Inflammatory macrophage (primary cell): ENCODE measurements at places on chromosomes 5 and 9.
A peak's percentile ranks its signal among the peaks of the same experiment; 100 is the strongest.

- no peak for DNase-seq
Observed at GRCh38 chr5:936149-937144, 43.8 kb downstream of the TRIP13 start.

DNA sequence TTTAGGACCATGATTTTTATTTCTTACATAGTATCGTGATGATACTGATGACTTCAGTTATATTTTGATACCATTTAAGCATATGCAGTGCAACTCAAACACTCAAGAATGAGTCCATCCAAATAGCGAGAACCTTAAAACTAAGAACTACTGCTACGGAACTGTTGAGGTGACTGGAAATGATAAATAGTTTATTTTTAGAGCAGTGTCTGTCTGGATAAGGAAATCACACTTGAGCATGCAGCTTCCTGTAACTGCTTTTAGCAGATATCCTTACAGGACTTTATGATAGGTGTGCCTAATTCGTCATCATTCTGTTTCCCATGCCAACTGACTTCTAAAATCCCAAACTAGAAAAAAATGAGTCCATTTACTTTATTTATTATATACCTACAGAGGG lies 85.5 kb downstream of the ADGRV1 start:
- no peak for DNase-seq

DNA sequence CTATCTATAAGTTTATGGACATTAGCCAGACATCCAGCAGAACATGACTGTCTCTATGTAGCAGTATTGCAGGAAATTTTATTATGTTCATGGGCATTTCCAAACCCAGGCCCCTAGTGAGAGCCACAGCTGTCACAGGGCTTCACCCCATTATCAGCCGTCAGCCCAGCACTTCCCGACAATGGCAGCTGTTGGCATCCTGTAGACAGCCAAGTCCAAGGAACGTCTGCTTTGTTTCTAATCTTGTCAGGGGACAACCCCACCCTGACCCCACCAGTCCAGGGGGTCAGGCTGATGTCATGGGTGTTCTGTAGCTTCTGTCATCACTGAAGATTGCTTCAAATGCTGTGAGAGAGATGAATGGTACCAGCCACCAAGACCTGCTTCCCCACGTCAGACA lies 565.3 kb upstream of the BRINP1 start:
- DNase-seq, result no peak

DNA sequence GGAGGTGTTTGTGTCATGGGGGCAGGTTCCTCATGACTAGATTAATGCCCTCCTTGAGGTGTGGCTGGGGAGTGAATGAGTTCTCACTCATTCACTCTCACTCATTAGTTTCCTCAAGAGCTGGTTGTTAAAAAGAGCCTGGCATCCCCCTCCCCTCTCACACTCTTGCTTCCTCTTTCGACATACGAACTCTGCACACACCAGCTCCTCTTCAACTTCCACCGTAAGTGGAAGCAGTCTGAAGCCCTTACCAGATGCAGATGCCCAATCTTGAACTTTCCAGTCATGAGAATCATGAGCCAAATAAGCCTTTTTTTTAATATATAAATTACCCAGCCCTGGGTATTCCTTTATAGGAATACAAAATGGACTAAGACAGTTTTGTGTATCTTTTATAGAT lies 82.5 kb downstream of the SPRY4 start:
- DNase-seq, result no peak

DNA sequence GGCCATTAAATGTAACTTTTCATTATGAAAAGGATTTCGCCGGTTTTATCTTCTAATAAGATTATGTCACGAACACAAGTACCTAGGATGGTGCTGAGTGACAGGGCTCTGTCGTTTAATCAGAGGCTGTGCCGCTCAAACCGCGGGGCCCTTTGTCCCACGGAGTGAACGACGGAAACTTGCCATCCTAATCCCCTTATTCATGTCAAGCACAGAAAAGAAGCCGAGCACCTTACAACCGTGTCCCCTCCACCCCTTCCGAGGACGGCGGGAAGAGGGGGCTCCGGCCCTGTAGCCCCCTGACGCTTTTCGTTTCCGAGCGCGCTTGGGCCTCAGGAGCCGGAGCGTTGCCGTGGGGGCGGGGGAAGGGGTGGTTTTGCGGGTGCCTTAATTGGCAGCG lies 11.2 kb downstream of the LMX1B start:
- DNase-seq, result no peak

GRCh38 chr5:103472265-103472664 lies 90.3 kb downstream of the NUDT12 start:
- DNase-seq, result no peak

DNA sequence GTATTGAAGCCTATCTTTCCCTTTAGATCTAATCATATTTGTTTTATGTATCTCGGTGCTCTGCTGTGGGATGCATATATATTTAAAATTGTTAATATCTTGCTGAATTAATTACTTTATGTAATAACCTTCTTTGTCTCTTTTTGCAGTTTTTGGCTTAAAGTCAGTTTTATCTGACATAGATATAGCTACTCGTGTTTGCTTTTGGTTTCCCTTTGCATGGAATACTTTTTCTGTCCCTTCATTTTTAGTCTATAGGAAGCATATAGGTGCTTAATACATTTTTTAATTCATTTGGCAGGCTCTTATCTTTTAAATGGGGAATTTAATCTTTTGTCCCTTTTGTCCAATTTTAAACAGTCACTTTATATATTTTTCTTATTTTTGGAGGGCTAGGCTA lies 360.6 kb upstream of the PRR16 start:
- no peak for DNase-seq

GRCh38 chr9:126591083-126591482 lies 22.6 kb upstream of the LMX1B start:
- DNase-seq, result no peak

GRCh38 chr9:110580850-110581249 lies 1.3 kb upstream of the SVEP1 start:
- DNase-seq, result no peak

DNA sequence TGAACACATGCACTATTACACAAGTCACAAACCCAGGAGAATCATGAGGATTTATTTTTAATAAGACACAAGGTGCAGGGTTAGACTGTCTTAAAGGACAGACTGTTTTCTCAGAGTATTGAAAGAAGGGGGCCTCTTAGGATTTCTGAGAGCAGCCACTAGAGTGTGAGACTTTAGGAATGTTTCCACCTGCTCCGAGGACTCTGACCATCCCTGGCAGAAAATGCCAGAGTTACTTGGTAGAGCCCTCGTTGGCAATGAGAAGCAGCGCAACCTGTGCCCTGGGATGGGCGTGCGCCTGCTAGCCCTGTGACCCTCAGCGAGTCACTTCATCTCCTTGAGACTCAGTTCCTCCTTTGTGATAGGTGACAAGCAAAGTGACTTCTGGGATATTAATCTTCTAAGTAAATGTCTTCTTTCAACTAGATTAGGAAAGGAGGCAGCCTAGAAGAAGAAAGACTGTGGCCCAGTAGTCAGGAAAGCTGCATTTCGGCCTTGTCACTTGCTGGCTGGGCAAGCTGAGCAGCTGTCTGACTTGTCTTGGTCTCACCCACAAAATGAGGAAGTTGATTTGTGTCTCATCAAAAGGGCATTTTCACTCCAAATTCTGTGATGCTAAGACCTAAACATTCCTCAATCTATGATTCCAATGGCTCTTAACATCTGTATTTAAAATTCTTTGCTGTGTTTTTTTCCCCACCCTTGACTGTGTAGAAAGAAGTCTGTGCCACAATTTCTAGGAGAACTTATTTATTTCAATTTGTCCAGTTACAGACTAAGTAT lies 60.5 kb downstream of the PTCD2 start:
- peak; percentile 65 for DNase-seq

GRCh38 chr5:7742241-7742656 lies 108.7 kb downstream of the CFAP90 start:
- DNase-seq, result no peak

DNA sequence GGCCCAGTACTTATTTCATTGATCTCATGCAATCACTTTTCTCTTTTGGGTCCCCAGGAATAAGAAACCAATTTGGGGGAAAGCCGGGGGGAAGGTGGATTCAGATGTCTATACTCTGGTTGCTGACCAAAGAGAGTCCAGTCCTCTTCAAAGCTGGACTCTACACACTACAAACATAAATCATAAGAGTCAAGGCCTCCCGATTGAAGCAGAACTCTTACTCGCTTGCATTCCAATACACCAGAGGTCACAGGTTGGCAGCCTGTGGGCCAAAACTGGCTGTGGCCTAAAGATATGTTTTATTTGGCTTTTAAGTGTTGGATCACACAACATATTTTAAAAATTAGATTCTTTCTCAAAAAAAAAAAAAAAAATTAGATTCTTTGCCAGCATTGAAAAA lies 311.4 kb upstream of the MSX2 start:
- no peak for DNase-seq

- no peak for DNase-seq
Observed at GRCh38 chr5:169707686-169708085, 70.6 kb downstream of the DOCK2 start.

DNA sequence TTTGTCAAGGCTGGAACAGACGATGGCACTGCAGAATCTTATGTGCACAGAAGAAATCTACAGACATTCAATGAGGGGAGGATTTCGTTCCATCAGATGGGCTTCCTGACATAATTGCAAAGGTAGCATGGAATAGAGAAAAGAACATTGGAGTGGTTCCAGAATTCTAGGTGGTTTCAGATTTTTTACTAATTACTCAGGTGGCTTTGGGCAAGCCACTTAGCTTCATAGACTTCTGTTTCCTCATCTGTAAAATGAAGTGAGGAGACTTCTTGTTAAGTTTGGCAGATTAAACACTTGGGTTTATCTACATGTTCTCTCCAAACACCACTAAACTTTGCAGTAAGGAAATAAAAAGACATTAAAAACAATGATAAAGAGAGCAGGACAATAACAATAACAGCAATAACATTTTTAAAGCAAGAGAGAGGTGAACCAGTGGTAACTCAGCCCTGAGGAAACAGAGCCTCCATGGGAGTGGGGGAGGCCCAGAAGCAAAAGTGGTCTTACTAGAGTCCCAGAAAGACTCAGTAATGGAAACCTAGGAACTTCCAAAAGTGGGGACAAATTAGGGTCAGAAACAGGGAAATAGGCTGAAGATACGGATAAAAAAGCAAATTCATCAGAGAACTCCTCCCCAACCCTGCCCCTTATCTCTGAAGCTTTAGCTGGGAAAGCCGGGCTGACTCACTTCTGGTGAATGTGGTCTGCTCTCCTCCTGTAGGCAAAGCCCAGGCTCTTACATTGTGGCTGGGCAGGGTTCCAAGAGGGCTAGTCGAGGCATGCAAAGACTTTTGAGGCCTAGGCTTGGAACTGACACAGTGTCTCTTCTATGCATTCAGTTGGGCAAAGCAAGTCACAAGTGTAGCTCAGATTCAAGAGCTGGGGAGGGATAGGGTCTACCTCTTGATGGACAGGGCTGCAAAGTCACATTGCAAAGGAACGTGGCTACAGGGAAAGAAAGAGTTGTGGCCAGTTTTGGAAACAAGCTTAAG lies 11.8 kb upstream of the ACTBL2 start:
- DNase-seq, result no peak

DNA sequence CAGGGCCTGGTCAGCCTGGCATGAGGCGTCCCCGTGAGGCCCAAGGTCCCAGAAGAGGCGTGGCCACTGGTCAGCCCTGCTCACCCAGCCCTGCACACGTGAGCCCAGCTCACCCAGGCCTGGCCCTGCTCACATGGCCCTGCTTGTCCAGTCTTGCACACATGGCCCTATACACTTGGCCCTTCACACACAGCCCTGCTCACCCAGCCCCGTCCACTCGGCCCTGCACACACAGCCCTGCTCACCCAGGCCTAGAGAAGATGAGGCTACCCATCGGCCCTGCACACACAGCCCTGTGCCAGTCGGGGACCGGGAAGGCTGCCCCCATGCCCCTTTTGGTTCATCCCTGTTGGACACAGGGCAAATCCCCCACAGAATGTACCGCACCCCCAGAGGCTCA lies 28.4 kb downstream of the ZDHHC11B start:
- no peak for DNase-seq

DNA sequence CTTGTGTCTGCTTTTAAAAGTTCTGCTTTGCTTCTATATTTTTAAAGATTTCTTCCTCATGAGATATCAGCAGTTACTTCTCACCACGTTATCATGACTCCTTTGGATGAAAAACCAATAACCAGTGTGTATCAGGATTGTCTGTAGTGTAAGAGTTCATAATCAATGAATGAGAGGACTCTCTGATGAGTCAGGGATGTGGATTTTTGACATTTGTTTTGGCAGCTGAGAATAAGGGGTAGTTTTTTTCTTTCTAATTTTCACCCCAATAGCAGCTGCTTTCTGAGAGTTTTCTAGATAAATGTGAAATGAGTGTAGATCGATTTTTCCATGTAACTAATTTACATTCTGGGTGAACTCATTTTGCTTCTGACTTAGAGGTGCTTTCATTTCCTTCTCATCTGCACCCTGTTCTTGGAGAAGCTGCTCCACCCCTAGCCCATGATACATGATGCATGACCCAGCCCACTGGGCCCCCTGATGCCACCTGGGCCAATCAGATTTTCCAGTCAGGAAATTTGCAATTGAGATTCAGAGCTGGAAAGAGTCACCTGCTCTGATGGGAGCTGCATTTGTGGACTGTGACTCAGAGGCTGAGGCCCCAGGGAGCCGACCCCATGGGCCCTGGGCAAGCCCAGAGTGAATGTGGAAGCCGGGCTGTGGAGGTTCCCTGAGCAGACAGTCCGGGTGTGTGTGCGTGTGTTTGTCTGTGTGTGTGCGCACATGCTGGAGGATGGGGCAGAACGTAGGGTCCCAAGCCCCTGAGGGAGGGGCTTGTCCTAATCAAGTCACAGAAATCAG lies 159.3 kb downstream of the RGS3 start:
- DNase-seq, result no peak

GRCh38 chr5:1510631-1511030 lies 13.1 kb downstream of the LPCAT1 start:
- no peak for DNase-seq

DNA sequence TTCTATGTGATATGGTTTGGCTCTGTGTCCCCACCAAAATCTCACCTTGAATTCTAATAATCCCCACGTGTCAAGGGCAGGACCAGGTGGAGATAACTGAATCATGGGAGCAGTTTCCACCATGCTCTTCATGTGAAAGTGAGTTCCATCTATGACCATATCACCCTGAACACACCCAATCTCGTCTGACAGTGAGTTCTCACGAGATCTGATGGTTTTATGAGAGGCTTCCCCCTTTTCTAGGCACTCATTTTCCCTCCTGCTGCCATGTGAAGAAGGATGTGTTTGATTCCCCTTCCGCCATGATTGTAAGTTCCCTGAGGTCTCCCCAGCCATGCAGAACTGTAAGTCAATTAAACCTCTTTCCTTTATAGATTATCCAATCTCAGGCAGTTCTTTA lies 64.2 kb downstream of the RICTOR start:
- DNase-seq, result no peak

DNA sequence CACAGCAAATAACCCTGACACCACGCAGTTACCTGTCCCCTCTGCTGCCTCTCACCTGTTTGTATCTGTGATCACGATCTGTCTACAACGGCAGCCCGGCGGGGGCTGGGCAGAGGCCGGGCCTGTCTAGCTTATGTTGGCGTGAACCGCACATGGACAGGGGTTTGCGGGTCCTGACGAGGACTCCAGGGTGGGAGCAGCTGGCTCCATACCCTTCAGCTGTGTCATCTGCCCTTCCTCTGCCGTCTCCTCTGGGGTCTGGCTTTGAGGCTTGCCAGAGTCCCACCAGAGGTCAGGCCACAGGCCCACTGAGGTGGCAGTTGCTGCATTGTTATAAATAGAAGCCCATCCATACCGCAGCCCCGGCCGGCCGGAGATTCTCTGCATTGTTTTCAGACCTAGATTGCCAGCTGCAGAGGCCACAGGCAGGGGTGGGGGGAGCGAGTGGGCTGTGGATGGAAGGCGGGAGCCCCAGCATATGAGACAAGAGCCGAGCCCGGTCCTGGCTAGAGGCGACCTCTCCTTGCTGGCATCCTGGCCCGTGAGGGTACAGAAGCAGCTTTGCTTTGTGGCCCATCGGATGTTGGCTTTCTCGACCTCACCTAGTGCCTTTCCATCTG lies 37.8 kb downstream of the FAM78A start:
- DNase-seq, result no peak
